AG04450 (cell line): ENCODE measurements at places on chromosomes 16 and 17.

GRCh38 chr17:6328279-6328678 is 106.6 kb downstream of the AIPL1 start:
- no peak for DNase-seq

GRCh38 chr17:26963163-26963503 is 330.8 kb upstream of the WSB1 start:
- no peak for DNase-seq

GRCh38 chr17:79341222-79341780 is 266.7 kb downstream of the ENGASE start:
- DNase-seq, result no peak

- DNase-seq, result no peak
Measured at GRCh38 chr16:57574646-57575467, 32.4 kb downstream of the ADGRG5 start.

GRCh38 chr16:57502048-57502775 is 15.9 kb upstream of the DOK4 start:
- no peak for DNase-seq

GRCh38 chr17:60060474-60060873 is 18.2 kb downstream of the HEATR6 start:
- no peak for DNase-seq

- DNase-seq, result no peak
Measured at GRCh38 chr17:63434951-63435571, 11.0 kb downstream of the CYB561 start.

DNA sequence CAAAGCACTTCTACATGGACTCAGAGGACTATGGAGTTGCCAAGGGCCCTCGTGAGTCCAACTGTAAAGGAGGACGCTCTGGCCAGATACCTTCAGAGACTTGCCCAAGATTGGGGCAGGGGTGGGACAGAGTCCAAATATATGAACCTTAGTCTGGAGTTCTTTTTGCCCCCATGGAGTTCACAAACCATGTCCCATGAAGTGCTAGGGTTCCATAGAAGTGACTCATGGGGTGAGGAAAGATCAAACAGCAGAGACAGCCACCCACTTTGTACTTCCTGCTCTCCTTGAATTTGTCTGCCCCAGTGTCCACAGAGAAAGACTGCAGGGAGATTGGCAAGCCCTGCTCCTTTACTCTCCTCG is 29.0 kb downstream of the SRL start:
- no peak for DNase-seq

GRCh38 chr17:63042256-63042812 is 76.3 kb downstream of the TANC2 start:
- DNase-seq, result no peak

DNA sequence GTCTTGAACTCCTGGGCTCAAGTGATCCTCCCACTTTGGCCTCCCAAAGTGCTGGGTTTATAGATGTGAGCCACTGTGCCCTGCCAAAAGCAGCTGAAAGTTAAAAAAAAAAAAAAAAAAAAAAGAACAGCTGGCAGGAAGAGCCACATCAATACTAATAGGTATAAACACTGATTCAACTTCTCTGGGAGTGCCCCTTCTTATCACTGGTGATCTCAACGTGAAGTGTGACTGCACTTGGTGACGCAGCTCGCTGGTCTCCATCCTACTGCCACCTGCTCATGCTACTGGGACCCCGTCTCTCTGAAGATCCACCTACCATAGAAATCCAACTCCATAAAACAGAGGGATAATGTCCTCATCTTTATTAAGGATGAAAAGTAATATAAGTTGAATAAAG is 40.8 kb downstream of the RNF157 start:
- DNase-seq, result no peak
